ENCODE measurements at places on chromosomes 7 and 10.

GRCh38 chr7:107879400-107880035 is 11.5 kb upstream of the DLD start:
- no peak for DNase-seq

- DNase-seq, result no peak
Observed at GRCh38 chr7:33578166-33578565, 327.2 kb upstream of the BMPER start.

- DNase-seq, result no peak
Observed at GRCh38 chr10:122085423-122085911, 96.5 kb downstream of the TACC2 start.

DNA sequence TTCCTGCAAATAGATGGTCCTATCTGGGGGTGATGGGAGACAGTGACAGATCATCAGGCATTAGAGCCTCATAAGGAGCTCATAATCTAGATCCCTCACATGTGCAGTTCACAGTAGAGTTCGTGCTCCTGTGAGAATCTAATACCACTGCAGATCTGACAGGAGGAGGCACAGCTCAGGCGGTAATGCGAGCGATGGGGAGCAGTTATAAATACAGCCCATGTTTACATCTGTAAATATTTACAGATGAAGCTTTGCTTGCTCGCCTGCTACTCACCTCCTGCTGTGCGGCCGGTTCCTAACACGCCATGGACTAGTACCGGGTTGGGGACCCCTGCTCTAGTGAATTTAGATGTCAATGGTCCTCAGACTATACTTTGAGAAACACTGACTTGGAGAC is 17.0 kb upstream of the CDCA7L start:
- no peak for DNase-seq

GRCh38 chr7:32890010-32890792 is 1.4 kb downstream of the KBTBD2 start:
- peak; percentile 58 for DNase-seq

DNA sequence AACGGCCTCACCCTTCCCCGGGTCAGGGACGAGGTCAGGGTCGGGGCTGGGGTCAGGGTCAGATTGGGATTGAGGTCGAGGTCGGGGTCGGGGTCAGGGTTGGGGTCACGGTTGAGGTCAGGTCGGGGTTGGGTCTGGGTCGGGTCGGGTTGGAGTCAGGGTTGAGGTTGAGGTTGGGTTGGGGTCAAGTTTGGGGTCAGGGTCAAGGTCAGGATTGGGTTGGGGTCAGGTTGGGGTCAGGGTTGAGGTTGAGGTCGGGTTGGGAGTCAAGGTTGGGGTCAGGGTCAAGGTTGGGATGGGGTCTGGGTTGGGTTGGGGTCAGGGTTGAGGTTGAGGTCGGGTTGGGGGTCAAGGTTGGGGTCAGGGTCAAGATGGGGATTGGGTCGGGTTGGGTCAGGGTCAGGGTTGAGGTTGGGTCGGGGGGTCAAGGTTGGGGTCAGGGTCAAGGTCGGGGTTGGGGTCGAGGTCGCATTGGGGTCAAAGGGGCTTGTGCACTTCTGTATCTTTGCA is 131.4 kb downstream of the VIPR2 start:
- DNase-seq, result no peak

GRCh38 chr7:36078816-36079360 is 74.2 kb upstream of the EEPD1 start:
- no peak for DNase-seq

GRCh38 chr7:34675749-34676374 is 17.8 kb downstream of the NPSR1 start:
- DNase-seq, result no peak

DNA sequence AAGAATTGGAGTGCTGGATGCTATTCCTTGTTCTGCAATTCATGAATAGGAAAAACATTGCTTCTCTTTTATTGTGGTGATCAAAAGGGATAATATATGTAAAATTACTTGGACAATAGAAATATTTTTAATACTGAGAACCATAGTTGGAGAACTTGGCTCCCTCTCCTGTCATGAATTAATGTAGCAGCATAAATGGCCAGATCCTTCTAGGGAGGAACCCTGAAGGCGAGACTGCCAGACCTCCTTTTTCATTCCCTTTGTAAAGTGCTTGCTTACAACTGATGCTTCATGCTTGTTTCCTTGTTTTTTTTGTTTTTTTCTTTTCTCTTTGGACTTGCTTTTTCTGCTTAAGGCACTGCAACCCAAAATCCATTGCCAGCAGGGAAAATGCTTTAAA is 233.6 kb downstream of the SH2D4B start:
- DNase-seq, result no peak

GRCh38 chr10:102068216-102068615 is 3.1 kb downstream of the HPS6 start:
- DNase-seq, result no peak

DNA sequence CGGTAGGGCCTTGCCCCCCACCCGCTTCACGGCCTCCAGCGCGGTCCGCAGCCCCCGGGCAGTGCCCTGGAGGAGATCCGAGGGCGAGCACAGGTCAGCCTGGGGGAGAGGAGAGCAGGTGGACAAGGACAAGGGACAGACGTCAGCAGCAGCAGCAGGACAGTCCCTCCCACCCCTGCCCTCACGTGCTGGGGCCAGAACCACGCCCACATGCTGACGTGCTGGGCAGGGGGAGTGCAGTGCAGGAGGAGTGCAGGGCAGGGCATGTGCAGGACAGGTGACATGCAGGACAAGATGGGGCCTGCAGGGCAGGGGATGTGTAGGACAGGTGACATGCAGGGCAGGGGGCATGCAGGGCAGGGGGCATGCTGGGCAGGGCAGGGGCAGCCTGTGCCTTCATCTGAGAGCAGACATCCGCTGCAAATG is 1.5 kb upstream of the SAP25 start:
- DNase-seq, result no peak

GRCh38 chr7:155124706-155125105 is 54.6 kb downstream of the HTR5A start:
- no peak for DNase-seq

GRCh38 chr10:78321500-78321899 is 287.8 kb downstream of the RPS24 start:
- no peak for DNase-seq

DNA sequence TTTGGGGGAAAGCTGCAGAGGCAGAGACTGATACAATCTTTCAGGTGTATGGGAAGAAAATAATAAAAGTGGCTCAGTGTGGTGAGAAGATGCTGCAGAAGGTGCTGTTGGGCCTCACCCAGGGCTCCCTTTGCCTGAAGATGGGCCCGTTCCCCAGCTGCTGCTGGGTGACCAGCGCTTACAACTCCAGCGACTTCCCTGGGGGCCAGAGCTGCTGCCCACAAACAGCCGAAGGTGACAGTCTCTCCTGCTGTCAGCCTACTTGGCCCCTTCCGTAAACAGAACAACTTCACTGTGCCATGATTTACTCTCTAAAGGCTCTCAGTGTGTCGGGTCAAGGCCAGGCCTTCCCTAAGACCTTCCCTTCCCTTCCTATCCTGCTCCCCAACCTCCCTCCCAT is 93.6 kb upstream of the PCBD1 start:
- DNase-seq, result no peak

DNA sequence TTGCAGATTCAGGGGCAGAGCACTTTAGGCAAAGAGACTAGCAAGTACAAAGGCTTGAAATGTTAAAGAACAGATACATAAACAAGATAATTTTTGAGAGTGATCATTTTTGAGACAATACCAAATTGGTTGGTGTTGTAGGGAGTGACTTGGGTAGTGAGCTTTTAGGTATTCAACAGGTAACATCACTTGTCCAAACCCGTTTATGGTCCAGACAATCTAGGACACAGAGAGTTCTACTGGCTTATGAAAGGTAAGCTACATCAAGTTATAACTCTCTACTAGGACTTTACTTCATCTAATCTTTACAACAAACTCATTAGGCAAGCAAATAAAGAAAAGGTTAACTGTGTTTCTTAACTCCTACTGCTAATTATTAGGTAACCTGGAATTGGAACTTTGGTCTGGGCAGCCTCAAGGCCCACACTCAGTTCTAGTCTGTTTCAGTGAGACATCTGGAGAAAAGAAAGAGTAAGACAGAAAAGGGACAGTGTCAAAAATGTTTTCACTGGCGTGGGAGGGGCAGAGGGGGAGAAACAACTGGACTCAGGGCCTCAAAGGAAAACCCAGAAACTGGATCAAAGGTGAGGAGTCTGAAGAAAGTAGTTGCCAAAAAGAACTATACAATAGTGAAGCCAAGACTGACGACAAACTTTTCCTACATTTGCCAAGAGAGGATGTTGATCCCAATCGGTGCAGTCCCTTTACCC is 39.2 kb downstream of the GNAT3 start:
- no peak for DNase-seq

DNA sequence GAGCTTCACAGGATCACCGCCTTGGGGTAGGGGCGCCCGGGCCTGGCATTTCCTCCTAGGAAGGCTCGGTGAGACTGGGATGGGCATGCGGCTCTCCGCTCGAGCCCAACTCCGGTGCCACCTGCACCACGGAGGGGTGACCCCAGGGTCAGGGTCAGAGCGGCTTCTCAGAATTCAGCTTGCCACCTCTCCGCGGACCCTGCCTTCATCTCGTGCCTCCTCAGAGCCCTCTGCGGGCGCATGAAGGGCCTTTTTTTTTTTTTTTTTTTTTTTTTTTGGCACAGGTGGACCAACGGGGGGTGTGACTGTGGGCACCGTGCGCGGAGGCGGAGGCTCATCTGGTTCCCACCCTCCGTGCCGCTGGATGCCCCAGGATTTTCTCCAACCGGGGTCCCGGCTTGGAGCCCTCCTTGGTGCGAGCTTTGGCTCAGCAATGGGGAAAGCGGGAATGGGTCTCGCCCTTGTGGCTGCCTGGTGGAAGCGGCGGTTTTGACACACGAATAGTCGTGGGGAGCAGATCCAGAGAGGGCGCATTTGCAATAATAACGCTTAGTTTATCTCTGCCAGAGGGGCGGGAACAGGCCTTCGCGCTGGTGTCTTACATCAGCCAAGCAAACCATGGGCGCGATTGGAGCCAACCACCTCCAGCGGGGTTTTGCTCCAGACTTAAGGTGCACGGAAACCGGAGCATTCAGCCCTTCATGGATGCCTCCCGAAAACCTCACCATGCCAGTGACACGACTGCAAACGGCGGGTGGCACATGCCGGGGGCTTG is 5.0 kb upstream of the TNRC18 start:
- DNase-seq, result peak; percentile 63

- no peak for DNase-seq
Observed at GRCh38 chr7:92755680-92756079, 80.7 kb downstream of the CDK6 start.

DNA sequence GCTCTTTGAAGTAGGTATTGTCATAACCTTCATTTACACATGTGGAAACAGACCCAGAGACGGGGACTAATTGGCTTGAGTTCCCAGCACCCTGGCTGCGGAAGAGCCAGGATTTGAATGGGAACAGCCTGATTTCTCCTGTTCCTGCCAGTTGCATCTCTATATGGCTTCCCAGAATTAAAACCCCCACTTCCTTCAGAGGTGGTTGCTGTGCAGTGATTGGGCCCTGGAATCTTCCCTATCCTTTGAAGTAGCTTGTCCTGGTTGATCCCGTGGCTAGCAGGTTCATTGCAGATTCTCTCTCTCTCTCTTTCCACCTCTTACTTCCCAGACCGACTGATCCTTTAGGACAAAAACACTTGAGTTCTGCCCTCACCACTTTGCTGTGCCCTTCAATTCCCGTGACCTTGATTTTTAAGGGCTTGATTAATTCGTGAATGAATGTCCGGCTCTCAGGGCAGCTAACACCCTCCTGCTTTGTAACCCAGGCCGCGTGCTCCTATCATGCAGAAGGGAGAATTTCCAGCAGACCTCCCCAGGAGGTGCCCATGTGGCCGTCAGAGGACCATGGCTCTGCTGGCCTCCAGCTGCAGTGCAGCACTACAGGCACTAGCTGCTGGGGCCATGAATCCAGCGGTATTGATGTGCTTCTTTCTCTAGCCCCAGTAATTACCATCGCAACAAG is 120.6 kb upstream of the AGK start:
- no peak for DNase-seq

- DNase-seq, result no peak
Observed at GRCh38 chr10:12393831-12394230, 44.5 kb downstream of the CAMK1D start.

GRCh38 chr10:106765928-106766327 is 398.6 kb downstream of the SORCS1 start:
- no peak for DNase-seq

DNA sequence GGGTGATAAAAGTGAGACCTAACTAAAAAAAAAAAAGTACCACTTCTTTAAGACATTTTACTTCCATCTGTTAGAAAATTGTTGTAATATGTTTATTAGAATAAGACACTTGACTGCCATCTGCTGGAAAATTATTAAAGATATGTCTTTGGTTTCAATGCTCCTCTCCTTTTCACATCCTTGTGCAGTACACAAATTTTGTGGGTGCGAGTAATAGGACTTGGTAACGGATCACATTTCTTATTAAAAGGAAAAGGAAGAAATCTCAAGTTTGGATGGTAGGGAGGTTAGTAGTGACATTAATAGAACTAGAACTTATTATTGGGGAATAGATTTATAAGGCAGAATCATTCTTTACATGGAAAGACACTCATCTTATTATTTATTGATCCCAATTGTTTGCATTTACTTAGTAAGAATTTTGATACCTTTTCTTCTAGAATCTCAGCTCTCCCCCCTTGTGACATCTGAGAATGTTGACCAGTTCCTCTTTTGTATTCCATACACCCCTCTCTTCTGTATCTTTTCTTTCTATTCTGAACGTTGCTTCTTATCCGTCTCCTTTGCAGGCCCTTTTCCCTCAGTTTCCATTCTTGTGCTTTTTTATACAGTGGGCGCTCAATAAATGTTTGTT is 43.0 kb upstream of the RPA3 start:
- DNase-seq, result no peak

DNA sequence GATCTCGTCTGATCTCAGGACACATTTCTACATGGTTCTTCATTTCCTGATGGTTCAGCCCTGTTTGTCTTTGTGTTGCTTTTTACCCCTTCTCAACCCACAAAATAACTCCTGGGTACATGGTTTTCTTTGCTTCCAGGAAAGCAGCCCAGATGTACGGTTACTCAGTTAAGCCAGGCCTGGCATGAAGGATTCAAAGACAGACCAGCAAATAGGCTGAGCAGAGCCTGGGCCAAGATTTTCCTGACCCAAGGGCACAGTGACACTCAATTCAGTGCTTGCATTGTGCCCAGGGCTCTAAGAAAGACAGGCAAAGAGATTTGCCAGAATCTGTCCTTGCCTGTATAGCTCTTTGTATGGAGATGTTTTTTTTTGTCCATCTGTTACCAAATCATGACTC is 340.8 kb upstream of the KIAA1217 start:
- no peak for DNase-seq

DNA sequence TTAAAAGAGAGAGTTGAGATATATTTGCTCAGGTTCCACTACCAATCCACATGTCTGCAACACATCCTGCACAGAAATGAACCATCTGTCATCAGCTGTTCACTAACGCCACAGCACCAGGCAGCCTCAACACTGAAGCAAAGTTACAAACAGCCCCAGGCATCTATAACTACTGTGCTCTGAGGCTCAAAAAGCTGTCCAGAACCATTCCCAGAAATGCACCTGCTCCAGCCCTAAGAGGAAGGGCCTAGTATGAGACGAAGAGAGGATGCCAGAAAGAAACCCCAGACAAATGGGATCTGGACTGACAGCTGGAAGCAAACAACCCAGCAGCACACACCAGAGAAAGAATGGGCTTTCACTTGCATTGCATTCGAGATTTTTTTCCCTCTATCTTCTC is 159.3 kb downstream of the ELMO1 start:
- DNase-seq, result no peak

- no peak for DNase-seq
Observed at GRCh38 chr10:100904917-100905316, 7.8 kb upstream of the SLF2 start.
